ENCODE measurements at places on chromosomes 3 and 15.
A peak's percentile ranks its signal among the peaks of the same experiment; 100 is the strongest.

GRCh38 chr3:120894316-120895057, 13.5 kb upstream of the STXBP5L start:
- peak; percentile 77 for DNase-seq

DNA sequence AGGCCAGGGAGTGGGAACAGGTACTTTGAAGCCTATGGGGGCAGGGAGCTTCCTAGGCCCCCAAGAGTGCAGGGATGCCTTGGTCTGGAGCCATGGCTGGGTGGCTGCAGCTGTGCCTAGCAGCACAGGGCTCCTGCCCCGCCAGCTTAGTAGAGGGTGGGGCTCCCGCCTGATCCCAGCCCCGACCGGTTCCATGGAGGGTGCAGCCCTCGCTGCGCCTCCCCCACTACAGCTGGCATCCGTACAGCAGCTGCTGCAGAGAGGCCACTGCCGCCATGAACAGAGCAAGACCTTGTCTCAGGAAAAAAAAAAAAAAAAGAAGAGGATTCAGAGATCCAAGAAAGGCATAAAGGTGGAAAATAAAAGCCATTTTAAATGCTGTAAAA, 277.2 kb downstream of the UBE2E2 start:
- DNase-seq: no peak

- DNase-seq: no peak
These were observed 19.2 kb downstream of the CDIN1 start for GRCh38 chr15:36598529-36599177.

DNA sequence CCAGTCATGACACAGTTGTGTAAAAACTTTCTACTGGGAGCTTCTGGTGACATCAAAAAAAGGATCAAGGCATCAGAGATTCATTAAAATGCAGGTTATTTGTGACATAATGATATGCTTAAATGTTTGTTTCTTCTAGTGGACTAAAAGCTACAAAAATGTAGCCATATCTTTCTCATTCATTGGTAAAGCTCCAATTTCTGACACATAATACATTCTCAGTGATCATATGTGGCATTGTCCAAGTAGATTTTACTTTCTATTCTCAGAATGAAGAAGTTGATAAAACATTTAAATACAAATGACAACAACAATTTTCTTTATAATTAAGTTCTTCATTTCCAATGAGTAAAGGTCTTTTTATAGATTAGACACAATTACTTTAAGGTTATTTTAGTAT, 71.0 kb upstream of the ARHGEF26 start:
- DNase-seq: no peak

- no peak for DNase-seq
These were observed 452.9 kb upstream of the NECTIN3 start for GRCh38 chr3:110618512-110619226.

DNA sequence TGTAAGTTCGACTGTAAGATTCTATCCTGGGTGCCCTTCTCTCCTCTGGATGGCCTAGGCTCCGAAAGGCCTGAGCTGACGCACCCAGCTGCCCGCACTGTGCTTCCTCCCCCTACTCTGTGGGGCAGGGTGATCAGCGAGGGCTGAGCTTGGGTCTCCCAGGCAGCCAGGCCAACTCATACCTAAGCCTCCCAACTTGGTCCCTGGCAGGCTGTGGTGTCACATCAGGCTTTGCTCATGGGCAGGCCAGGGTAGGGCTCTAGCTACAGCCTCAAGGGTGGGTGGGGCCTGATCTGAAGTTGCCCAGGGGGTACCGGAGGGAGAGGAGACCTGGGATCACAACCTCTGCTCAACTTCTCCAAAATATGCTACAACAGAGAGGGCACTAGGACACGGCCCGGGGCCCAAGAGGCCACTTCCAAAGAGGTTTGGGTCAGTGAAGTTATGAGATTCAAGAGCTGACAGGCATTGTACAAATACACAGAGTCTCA, 123.1 kb downstream of the ADCY5 start:
- DNase-seq: no peak

DNA sequence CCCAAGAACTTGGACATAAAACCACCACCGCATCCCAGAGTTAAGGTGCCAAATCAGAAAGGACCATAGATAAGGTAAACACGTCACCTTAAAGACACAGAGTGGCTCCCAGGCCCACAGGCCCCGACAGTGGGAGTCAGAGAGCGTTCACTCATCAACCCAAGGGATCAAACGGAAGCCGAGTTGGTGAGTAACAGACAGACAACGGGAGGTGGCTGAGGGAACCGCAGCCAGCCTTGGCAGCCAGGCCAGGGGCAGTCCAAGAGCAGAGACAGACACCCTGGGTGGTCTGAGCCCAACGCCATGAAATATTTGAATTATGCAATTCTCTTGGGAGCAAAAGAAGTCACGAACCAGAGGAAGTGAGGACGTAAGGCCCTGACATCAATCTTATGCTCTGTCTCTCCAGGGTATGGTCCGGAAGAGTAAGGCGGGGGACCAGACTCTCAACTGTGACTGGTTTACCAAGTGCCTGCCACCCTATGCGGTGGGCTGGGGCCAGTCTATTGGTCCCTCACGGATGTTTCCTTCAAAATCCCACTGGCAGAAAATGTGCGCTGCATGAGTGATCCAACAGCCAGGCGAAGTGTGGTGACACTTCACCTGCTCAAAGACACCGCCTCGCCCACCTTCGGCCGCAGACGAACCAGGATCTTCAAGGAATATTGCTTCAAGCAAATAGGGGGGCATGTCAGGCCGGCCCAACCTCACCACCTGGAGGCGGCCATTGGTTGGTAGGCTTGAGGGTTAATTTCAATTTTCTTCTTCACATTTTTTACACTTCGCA, 34.3 kb downstream of the TMEM44 start:
- DNase-seq: no peak

DNA sequence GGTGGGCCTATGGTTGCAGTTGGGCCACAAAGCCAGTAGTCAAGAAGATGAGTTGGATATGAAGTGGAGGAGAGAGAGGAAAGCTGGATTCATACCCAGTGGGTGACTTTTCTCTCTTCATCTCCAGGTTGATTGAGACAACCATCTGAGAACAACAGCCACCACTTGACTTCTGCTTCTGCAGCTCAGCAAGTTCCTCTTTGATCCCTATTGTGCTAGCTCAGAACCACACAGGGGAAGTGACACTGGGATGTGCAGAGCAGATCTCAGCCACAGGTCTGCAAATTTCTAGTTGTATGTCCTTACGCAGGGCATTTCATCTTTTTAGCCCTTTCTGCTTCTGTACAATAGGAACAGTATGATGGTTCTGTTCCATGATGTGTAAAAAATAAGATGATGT, 459.2 kb upstream of the ARRDC4 start:
- DNase-seq: no peak

GRCh38 chr3:45964139-45964538, 20.9 kb downstream of the CXCR6 start:
- DNase-seq: no peak

GRCh38 chr15:25783607-25784540, 79.3 kb downstream of the ATP10A start:
- DNase-seq: peak; percentile 28

DNA sequence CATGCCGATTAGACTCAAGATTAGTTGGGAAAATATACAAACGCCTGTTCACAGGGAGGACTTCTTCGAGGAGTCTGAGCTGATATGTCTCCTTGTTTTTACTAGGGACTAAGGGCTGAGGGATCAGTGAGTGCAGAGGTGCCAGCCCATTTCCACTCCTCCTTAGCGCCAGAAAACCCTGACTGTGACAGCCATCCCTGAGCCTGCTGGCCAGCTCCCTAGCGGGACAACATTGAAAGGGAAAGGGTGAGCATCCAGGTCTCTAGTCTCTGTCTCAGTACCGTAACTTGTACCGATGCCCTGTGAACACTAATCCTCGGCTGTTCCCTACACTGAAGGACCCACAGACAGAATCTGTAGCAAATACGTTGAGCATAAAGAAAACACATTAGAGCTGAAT, 243.4 kb downstream of the WNT5A start:
- DNase-seq: no peak

GRCh38 chr3:128203169-128203568, 49.9 kb downstream of the EEFSEC start:
- no peak for DNase-seq

DNA sequence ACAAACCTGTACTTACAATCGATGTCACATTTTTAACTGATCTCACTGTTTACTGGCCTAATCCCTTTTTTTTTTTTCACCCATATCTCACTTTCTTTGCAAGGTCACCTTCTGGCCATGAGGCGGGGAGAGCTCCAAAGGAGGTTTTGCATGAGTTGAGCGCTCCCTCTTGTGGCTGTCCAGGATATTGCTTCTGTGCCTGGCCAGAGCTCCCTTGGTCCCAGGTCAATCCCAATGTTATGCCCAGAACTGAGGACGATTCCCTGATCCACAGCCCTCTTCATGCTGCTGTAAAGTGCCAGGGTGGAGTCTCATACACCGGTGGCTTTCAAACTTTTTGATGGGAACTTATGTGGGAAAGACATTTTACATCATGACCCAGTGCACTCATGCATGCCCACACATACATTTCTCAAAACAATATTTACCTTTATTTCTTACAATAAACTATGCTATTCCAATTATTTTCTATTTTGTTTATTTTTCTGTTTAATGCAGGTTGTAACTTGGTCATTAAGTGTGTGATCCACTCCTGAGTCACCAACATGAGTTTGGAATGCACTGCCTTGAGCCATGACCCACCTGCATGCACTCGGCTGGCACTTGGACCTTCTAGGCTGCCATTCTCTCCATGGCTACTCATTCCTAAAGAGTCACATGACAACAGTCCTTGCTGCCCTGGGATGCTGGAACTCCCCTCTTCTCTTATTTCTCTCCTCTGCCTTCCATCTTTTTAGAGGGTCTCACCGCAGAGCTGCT, 9.6 kb upstream of the SST start:
- peak; percentile 87 for DNase-seq

GRCh38 chr3:122975924-122976293, 51.7 kb downstream of the SEMA5B start:
- DNase-seq: no peak

DNA sequence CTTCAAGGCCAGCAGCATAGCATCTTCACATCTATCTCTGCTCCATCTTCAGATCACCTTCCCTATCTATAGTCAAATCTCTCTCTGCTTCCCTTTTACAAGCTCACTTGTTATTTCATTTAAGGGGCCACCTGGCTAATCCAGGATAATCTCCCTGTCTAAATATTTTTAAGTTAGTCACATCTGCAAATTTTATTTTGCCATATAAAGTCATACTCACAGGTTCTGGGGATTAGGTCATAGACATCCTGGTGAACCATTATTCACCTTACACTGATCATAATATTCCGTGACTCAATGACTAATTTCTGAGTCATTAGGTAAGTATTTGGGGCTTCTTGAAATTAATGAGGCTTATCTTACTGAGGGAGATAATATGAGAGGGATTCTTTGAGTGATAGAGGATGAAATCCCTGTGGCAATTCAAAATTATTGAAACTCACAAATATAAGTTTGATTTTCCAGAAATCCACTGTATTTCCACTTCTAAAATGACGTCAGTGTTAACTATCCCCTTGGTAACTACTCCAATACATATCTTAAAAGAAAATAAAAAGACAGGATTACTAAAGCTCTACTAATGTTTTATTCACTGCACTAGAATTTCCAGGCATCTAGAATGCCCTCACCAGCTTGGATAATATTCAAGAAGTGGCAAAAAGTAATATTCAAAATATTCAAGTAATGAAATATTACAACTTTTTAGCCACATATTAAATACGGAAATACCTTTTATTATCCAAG, 93.7 kb upstream of the RBMS3 start:
- peak; percentile 99 for DNase-seq

DNA sequence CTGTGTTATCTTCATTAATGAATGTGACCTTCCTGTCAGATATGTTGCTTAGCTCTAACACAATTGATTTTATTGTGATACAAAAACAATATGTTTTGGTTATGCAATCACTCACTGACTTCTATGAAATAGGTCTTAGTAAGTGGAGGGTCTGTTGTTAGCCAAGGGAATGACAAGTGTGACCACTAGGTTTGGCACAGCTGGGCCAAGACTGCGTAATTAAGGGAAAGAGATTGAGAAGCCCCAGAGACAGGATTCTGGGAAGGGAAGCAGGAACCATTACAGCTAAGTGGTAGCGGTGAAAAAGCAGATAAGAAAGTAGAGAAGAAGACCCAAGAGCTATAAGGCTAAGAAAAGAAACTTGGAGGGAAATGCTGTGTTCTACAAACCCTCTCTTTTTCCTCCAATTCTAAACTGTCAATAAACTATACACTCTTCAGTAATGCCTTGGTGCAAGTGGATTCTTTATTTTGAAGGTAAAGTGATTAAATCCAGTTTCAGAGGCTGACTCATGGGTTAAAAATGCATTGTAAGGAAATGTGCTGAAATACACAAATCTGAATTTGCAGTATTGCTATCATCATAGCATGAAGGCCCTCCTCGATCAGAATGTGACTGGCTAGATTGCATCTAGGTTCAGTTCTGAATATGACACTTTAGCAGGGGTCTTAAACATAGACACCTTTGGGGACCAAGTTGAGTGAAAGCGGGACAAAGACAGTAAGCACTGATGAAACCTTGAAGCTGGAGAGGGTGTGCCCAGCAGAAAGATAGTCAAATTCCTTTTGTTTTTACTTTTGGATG, 26.1 kb downstream of the KCNMB2 start:
- no peak for DNase-seq

GRCh38 chr3:22659651-22660475, 543.3 kb upstream of the UBE2E2 start:
- no peak for DNase-seq

DNA sequence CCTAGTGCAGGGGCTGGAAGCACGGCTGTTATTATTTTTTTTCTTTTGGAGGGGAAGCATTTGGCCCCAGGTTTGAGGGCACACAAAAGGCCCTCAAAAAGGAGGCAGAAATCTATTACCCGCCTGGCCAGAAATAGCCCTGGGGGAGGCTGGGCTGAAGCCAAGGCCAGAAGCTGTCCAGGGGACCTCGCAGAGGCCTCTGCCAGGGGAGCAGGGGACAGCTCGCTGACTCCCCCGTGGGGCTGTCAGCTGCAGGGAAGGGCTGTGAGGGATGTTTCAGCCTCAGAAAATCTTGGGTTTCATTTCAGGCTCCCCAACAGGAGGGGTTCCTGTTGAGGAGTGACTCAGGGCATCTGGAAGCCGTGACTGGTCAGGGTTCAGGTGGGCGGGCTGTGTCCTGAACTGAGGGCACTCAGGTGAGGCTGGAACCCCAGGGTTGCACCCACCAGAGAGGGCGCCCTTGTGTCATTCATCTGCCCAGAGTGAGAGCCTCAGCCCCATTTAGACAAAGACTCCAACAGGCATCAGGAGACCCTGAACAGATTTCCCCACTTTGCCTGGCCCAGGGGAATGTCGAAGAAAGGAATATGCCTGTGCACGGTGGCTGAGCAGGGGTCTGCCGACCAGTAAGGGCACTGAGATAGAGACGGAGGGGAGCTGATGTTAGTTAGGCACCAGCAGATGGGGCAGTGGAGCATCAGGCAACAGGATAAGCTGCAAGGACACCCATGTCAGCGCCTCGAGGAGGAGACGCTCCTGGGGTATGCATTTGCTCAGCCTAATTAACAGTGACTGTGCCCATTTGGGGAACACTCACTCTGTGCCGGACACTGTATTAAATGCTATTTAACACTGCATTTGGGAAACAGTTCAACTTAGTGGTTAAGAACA, 43.5 kb upstream of the SLC6A11 start:
- DNase-seq: peak; percentile 67

DNA sequence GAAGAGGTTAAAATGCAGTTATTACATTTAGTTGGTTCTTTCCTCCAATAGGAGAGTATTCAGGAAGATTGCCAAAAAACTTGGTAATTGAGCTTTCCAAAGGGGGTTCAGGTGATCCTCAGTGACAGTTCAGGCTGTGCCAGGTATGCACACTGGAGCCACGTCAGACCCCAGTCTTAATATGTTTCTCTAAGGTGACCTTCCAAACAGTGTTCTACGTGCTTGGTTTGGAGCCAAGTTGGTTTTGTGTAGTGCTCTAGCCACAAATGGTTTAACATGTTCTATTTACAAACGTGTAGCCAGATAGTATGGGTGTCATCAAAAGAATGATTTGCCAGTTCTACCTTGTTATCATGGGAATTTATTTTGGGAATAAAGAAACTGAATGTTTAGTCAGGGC, 21.0 kb downstream of the CTDSPL start:
- DNase-seq: no peak
